Stimulated activated CD8-positive, alpha-beta memory T cell treated with anti-CD3 and anti-CD28 coated beads, Interleukin-7, amount 100 ng/mL, for 1 hour (primary cell): ENCODE measurements at places on chromosomes 2 and 18.

- no peak for DNase-seq
Observed at GRCh38 chr18:4836141-4836540, 360.9 kb downstream of the AKAIN1 start.

DNA sequence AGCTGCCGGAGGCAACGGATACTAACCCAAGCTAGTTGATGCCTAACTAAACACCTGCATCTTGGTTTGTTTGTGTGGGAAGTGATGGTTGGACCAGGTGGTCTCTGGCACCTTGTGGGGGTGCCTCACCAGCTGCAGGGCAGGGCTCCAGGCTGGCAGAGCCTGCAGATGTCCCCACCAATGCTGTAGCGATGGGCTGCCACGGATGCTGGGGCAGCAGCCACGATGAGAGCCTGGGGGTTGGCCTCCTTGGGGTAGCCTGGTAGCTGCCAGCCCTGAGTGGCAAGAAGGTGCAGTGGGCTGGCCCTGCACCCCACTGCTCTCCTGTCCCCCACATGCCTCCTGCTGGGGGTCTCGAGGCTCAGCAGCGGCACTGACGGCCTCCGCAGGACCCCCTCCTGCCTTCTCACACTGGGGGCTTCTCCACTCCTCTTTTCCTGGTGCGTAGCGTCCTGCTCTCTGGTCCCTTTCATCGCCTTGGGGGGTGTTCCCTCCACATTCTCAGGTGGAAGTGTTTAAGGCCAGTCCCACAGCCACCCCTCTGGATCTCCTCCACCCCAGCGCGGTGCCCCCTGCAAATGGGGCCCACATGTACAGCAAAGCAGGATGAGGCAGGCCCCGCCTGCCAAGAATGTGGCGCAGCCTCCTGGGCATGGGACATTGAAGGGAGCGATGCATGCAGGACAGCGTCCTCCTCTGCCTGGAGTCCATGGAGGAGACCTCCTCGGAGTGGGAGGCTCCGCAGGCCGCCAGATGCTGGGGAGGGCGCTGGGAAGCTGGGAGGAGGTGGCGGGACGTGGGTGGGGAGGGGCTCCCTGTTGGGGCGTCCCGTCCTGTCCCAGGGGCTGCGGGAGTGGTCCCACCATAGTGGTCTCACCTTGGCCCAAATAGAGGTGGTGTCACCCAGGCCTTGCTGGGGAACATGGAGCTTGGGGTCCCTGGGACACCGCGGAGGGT, 173.1 kb downstream of the ASB1 start:
- DNase-seq, result no peak

GRCh38 chr2:181685150-181685688, 4.9 kb upstream of the NEUROD1 start:
- no peak for DNase-seq

- no peak for DNase-seq
Observed at GRCh38 chr2:148943097-148943496, 68.1 kb downstream of the KIF5C start.

DNA sequence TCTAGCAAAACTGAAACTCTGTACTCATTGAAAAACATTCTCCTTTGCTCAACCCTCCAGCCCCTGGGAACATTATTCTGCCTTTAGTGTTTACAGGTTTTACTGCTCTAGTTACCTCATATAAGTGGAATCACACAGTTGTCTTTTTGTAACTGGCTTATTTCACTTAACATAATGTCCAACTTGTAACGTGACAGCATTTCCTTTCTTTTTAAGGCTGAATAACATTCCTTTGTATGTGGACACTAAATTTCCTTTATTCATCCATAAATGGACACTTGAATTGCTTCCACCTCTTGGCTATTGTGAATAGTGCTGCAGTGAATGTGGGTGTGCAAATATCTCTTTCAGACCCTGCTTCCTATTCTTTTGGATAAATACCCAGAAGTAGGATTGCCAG, 144.9 kb downstream of the ACTR3 start:
- DNase-seq, result no peak

DNA sequence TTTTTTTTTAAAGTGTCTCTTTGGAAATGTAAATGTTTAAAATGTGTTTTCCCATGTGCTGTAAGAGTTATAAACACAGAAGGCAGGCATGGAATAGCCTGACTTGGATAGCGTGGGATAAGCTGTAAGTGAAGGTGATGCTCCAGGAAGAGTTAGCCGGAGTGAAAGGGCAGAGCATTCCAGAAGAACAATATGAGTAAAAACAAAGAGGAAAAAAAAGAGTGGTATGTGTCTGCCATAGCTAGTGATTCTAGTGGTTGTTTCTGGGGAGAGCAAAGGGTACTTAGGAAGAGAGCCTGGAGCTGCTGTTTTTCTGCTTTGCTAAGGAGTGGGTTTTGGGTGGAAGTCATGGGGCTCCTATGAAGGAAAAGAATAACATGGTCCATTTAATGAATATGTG, 126.9 kb upstream of the DLGAP1 start:
- no peak for DNase-seq

GRCh38 chr2:239930378-239930777, 94.8 kb downstream of the NDUFA10 start:
- DNase-seq, result no peak

DNA sequence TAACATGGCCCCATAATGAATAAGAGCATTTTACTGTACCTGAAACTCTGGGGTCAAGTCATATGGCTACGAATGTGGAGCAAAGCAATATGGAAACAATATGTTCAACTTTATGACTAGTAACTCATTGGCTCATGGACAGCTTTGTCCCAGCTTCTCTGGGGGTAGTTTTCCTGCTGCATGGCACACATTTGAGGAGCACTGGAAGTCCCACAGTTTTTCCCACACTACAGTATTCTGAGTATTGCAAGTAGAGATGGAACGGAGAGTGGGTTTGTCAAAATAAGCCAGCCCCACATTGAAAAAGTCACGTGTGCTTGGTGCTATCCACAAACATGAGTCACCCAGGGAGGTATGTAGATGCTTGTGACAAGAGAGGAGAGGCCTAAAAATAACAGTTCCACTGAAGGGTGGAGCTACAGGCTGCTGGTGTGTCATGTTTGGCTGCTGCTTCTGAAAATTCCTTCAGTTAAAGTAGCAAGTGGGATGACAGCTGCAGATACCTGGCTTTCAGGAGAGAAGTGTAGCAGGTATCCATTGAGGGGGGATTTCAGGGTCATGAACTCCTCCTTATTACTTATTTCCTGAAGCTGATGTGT, 48.2 kb upstream of the CTAGE1 start:
- DNase-seq, result peak; percentile 16

DNA sequence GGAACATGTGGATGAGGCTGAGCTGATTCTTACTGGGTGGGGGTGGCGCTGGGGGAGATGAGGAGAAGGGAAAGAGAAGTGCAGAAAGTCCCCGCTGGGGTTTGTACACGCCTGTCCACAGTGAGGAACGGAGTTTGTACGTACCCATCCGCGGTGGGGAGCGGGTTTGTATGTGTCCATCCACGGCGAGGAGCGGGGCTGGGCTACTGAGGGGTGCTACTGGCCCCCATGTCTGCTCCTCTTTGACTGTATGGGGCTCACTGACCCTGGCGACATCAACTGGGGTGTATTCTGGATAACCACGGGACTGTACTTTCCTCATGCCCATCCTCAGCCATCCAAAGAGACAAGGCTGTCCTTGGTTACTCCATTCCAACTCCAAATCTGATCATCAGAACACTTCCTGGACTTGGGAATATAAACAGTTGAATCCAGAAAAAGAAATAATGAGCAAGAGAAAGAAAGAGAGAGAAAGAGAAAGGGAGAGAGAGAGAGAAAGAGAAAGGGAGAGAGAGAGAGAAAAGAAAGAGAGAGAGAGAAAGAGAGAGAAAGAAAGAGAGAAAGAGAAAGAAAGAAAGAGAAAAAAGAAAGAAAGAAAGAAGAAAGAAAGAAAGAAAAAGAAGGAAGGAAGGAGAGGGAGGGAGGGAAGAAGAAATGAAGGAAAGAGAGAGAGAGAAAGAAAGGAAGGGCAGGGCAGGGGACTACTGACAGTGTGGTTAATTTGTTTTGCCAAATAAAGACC, 21.0 kb downstream of the MAL start:
- no peak for DNase-seq

DNA sequence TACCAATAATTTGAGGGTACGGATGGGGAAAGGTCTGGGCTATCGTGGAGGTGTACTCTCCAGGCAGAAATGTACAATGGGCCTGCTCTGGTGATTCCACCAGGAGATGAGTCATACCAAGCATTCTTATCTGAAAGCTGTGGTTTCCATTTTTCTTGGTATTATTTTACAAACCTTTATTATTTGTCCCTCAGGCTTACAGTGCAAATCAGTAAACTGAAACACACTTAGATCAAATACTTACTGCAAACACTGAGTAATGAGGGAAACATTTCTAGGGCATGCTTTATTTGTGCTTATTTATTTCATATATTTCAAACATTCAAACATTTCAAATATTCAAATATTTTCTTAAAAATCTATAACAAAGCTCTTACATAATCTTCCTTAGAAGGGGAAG, 319.8 kb downstream of the RND3 start:
- no peak for DNase-seq

GRCh38 chr2:84017010-84017409, 442.1 kb downstream of the SUCLG1 start:
- DNase-seq, result no peak

- peak; percentile 18 for DNase-seq
Observed at GRCh38 chr2:24491542-24492420, 727 bp downstream of the NCOA1 start.

GRCh38 chr2:12764849-12765605, 48.3 kb downstream of the TRIB2 start:
- DNase-seq, result no peak

DNA sequence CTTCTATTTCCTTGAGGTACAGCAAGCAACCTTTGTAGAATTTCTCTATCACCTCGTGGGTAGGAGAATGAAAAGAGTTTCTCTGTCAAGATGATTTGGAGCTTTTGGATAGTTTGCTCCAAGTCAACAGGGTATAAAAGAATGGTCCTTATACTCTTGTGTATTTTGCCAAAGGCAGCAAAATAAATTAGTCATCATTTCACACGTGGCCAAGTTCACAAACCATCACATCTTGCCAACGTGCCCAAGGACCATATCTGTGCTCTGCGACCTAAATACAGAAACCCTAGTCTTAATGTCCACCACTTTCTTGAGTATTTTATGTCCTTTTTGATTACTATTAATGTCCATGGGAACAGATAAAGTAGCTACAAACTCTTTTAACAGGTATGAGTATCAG, 262.9 kb downstream of the AFF3 start:
- DNase-seq, result no peak
